ENCODE measurements at places on chromosomes 4 and X.

DNA sequence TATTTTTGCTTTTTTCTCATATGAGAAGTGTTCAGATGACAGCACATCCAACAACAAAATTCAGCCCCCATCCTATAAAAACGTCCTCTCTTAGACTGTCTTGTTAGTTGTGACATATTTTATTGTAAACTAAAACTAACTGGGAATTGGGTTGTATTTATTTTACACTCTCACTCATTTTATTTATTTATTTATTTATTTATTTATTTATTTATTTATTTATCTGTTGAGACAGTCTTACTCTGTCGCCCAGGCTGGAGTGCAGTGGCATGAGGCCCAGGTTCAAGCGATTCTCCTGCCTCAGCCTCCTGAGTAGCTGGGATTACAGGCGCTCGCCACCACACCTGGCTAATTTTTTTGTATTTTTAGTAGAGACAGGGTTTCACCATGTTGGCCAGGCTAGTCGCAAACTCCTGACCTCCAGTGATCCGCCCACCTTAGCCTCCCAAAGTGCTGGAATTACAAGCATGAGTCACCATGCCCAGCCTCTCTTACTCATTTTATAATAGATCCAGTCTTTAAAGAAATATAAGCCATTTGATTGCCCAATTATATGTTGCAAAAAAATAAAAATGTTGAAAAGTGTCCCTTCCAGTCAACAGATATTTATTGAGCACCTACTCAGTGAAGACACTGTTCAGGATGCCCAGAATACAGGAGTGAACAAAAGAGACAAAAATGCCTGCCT is 44.6 kb downstream of the PALLD start:
- DNase-seq: no peak

DNA sequence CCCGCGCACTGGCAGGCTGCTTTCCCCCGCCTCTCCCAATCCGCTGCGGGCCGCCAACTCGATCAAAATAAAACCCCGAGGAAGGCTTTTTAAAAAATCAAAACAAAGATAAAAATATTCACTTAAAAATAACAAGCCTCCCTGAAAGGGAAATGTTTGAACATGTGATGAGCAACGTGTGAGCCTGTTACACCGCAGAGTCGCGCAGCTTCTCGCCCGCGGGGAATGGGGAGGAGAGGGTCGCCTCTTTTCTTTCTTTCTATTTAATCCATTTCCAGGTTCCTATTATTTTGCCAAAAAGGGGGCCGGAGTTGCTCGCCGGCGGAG is 326.0 kb upstream of the F9 start:
- DNase-seq: no peak

GRCh38 chr4:119139822-119140252 is 4.2 kb downstream of the MYOZ2 start:
- DNase-seq: no peak

DNA sequence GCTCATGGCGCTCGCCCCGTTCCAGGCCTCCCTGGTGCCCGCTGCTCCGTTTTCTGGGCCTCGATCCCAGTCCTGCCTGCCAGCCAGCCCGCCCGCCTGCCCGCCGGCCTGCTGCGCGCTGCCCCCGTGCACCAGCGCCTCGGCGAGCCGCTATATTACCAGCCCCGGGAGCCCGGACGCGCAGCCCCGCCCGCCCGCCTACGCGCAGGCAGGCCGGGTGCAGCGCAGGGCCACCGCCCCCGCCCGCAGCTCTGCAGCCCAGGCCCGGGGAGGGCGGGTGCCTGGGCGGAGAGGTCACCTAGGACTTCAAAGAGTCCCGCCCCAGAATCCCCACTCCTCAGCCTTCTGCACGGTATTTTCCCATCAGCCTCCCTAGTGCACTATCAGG is at the start of gene MAOB:
MAOB (minus strand) TSS at position 157 of the 388 bp plus-strand sequence; CDS start at position 6, 151 bp downstream.
- peak; percentile 37 for DNase-seq
